Activated CD4-positive, alpha-beta T cell treated with anti-CD3 and anti-CD28 coated beads, Interleukin-2, Interleukin-6, amounts not matched to agents 100 ng/mL and 50 ng/mL, durations not matched to agents 16 hours and 8 hours (primary cell): ENCODE measurements at places on chromosomes 11 and 22.

- peak; percentile 67 for DNase-seq
Measured at GRCh38 chr22:22692707-22693530, 48.5 kb downstream of the GGTLC2 start.

GRCh38 chr11:57054817-57055216 is 66.1 kb downstream of the OR5AK2 start:
- no peak for DNase-seq

- DNase-seq = no peak
Measured at GRCh38 chr11:12526789-12527188, 147.4 kb upstream of the TEAD1 start.

DNA sequence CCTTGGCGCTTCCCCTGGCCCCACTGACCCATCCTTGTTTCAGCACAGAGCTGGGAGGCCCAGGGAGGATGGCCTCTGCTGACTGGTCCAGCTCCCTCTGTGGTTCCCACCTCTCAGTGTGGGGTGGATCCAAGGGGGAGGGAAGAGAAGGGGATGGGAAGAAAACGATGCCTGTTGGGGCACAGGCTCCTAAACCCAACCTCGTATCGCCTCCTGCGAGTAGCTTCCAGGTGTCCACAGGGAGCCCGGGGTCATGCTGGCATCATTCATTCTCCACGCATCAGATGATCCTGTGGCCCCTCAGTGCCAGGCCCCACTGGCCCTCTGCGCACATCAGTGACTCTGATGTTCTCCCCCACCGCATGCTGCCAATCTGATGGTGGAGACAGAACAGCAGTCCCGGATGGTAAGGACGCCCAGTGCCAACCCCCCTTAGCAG is 5.1 kb downstream of the MYEOV start:
- no peak for DNase-seq

DNA sequence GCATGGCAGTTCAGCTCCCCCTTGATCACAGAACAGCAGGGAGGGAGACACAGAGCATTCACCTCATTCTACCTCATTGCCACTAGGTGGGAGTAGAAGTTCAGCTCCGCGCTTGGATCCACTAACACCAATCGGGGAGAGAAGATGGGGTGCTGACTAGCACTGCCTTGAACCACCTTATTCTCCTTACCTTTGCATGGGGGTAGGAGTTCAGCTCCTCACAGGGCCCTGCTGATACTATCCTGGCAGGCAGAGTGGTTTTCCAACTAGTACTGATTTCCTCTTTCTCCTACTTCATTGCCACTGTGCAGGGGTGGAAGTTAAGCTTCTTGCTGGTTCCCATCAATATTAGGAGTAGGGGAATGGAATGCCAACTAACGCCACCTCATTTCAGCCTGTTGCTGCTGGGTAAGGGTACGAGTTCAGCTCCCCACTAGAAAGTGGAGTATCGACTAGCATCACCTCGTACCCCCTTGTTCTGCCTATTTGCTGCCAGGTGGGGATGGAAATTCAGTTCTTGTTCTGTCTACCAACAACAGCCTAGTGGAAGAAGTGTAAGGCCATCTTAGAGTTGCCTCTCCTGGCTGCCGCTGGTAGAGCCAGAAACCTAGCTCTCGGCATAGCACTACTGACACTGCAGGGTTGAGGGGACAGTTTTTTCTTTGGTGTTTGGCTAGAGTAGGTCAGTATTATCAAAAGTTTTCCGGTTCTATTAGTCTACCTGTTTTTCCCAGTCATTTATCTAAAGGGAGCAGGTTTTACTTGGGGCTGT is 550.9 kb upstream of the CCDC90B start:
- DNase-seq = peak; percentile 50

DNA sequence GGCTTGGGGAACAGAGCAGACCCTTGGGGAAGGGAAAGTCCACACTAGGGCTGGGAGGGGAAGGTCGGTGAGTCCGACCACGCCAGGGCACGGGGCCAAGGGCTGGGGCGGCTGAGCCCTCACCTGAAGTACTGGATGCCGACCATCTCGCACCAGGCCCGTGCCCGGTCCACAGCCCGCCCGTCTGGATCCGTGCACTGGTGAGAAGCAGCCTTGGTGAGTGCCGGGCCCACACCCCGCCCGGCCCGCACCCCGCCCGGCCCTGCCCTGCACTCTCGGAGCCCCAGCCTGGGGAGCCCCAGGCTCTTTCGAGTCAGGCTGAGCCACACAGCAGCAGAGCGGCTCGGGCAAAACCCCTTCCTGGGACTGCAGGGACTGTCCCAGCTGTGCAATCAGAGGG is 1.9 kb upstream of the BAIAP2L2 start:
- no peak for DNase-seq

DNA sequence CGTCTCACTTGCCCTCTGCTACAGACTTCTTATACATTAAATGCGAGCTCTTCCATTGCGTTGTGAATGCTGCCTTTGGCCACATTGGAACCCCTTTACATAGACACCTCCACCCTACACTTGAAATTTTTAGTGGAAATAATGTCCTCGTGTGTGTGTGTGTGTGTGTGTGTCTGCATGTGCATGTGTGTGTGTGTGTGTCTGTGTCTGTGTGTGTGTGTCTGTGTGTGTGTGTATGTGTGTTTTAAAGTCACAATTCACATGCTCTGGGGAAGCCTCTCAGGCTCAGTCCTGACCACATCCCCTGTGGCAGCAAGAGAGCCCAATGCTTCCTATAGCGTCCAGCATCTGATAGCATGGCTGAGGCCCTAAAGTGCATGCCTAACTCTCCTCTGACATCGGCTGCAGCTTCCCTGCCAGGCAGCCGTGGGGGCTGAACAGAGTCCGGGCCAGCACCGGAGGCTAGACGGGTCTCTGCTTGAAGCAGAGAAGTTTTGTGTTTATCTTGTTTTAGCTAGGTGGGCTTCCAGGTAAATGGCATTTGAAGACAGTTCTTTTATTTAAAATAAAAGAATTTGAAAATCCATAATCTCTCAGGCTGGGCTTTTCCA is 64.5 kb upstream of the EMID1 start:
- DNase-seq = no peak

- no peak for DNase-seq
Measured at GRCh38 chr22:49326558-49326957, 501.1 kb downstream of the BRD1 start.

DNA sequence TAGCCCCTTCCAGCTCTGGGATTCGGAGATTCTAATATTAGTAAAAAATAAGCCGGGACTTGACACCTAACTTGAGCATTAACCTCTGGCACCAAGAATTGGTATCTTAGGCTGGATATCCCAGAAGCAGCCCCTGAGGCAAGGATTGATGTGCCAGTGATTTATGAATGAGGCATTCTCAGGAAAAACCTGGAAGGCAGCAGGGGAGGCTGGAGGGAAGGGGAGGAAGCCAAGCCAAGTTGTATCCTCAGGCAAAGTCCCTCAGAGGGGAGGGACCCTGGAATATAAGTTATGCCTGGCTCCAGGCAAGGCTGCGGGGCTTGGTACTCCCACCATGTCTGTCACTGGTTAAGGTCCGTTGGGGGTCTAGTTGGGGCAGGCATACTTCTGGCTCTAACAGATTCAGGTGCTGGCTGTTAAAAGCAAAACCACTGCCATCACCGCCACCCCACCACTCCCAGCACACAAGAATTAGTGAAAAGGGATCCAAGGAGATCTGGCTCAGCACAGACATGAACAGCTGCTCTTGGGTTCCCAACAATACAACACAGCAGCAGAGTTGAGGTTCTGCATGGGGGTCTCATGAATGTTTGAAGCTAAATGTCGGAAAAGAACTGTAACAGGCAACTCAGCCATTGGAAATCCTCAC is 29.8 kb downstream of the LMO2 start:
- DNase-seq = no peak

DNA sequence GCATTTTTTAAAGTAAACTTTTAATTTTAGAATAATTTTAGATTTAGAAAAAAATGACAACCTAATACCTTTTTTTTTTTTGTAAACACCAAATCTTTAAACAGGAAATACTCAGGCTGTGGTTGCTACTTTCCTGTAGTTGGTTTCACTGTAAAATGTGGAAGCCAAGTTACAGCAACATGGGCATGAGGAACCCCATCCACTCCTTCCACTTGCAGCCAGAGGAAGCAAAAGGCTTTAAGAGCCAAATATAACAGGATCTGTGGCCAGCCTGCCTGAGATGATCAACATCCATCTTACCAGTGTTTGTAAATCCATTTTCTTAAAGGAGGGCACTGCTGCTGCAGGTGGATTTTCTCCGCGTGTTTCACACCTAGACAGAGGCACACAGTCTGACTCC is 66.2 kb downstream of the TNRC6B start:
- peak; percentile 31 for DNase-seq

DNA sequence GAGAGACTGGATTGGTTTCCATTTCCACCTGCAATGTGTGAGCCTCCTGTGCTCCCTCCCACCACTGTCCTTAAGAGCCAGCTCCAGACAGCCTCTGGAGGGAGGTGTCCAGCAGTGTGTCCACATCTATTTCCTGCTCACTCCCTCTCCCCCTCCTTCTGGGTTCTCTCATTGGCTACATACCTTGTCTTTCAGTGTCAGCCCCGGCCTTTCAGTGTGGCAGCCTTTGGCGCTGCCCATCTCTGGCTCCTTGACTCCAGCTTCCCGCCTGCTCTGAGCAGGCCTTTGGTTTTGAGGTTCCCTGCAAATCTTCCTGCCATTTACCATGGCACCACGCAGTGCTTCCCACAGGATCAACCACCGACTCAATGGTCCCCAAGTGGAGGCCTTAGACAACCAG is 19.0 kb upstream of the PTPRJ start:
- DNase-seq = no peak

DNA sequence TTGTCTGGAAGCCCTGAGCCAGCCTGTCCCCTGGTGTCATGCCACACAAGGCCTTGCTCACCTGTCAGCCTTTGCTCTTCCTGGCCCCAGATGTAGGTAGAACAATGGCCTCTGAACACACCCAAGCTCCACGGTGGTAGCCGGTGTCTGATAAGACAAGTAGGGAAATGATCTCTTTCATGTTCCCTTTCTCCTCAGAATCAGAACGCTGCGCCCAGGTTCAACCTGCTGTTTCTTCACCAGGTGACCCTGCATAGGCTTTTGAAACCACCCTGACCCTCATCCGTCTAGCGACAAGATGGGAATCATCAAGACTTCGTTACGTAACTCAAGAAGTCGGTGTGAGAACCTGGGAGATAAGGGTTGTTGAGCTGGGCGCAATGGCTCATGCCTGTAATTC is 28.7 kb upstream of the YWHAH start:
- DNase-seq = no peak

DNA sequence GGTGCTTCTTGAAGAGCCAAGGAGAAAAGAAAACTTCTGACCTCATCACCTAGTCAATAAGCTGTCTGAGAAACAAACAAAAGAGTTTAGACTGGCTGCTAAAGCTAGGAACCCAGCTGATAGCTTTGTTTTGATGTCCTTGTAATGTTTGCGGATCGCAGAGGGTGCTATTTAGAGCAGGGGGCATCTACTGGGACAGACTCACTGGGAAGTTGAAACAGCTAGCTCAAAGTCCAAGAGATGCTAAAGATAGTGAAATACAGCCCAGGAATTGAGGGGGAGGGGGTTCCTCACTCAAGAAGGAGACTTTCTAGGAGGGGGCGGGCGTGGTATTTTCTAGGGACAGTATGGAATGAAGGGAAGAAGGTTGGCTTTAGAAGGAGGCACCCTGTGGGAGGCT is 18.9 kb downstream of the ZBTB16 start:
- no peak for DNase-seq

DNA sequence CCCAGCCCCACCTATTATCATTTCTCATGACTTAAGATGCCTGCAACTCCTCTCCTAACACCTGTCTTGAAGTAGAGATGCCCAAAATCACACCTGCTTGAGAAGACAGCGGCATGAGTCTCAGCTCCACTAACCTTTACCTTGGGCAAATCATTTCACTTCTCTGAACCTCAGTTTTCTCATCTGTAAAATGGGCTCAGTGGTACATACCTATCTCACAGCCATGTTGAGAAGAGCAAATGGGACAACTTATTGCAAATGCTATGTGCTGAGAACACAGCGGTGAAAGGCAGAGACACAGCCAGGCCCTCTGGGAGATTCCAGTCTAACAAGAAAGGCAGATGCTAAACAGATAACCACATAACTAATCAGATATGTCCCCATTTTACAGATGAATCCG is 7.8 kb downstream of the TST start:
- DNase-seq = no peak

- DNase-seq = no peak
Measured at GRCh38 chr11:68127714-68128681, 6.8 kb upstream of the CHKA start.

DNA sequence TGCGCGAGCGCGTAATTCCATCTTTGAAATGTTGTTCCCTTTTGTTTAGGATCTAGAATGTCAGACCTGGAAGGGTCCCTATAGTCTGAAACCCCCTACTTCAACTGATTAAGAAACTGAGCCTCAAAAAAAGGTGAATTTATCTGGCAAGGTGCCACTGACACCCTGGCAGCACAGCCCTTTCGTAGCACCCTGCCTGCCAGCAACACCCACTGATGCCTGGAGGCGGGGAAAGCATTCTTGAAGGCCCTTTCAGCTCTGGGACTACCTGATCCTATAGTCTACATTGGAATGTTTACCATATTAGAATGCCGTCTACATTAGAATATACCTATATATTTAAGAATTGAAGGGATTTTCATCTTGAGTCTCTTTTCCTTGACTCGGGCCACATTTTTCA is 542.3 kb downstream of the BUD13 start:
- no peak for DNase-seq

DNA sequence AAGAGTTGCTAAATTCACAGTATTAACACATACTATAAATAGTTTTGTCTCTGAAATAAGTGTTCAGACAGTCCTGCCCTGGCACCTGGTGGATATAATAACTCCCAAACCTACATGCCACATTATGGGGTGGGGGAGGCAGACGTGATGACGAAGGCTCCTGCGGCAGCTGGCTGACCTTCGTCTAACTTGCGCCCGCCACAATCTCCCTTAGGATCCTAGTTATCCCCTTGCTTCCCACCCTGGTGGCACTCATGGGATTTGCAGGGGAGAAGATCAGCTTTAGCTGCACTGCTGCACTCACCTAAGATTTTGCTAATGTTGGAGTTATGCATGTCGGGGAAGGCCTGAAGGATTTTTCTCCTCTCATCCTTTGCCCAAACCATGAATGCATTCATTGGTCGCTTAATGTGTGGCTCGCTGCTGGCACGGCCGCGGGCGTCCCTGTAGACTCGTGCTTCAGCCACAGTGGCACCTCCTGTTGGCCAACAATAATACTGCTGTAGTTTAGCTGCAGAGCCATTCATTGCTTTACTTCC is 367.6 kb downstream of the SOX6 start:
- no peak for DNase-seq

DNA sequence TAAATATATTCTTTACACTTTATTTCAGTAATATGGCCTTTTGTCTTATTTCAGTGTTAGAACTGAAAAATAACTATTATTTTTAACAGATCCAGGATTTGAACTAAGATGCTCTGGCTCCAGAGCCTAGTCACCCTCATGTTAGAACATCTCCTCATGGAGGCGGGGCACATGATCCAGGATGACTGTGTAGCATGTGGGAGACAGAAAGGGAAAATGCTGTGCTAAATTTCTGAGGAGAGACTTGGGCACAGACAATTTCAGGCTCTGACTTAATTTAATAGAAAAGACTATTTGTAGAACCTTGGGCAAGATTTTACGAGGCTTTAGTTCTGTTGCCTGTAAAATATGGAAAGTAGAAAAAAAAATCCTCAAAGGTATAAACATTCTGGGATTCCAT is 24.1 kb downstream of the CTSC start:
- no peak for DNase-seq
